ENCODE measurements at places on chromosomes 16 and 17.

DNA sequence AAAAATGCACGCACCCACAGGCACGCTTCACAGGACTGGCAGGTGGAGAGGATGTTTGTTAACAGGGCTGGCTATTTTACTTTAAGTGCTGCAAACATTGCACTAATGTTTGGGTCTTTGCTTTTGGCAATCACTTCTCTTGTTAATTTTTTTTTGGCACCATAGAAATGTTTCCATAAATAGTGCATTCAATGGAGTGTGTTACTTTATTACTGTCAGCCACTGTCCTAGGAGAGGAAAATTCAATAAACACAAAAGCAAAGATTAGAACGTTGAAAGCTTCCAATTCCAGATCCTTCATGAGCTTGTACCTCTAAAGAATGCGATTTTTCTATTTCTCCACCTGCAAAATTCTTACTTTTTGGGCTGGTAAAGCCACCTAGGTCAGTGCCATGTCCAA is 743.5 kb downstream of the WWOX start:
- DNase-seq, result no peak

GRCh38 chr17:57243171-57243622 is 13.1 kb upstream of the MSI2 start:
- peak; percentile 53 for DNase-seq

GRCh38 chr17:73166731-73167581 is 2.1 kb downstream of the SSTR2 start:
- no peak for DNase-seq

DNA sequence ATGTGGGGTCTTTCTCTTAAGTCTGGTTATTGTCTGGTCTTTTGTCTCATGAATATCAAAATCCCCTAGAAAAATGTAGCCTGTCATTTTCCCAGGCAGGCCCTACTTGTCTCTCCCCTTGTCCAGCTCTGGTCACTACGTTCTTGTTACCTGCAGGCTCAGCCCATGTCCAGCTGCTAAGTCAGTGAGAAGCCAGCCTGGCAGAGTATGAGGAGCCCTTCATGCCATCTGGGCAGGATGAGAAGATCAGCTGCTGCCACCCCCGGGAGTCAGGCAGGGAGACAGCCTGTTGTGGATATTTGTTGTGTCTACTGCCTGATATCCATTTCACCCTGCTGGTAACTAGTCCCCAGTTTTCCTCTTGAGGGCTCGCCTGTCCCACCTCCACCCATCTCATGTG is 88.9 kb downstream of the ASIC2 start:
- DNase-seq, result no peak

DNA sequence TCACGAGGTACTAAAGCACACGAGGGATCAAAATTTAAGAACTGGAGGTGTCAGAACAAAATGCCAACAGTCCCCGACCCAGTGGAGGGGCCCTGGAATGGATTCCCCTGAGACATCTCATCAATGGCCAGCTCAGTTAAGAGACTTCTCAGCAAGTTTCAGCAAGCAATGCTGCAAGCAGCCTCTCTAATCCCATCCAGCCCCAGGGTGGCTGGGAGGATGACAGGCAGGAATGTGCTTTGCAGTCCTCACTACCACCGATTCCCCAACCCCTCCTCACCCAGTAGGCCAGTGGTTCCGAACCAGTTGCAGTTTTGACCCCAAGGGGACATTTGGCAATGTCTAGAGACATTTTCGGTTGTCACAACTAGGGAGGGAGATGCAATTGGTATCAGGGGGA is 8.7 kb downstream of the GPRC5B start:
- no peak for DNase-seq

DNA sequence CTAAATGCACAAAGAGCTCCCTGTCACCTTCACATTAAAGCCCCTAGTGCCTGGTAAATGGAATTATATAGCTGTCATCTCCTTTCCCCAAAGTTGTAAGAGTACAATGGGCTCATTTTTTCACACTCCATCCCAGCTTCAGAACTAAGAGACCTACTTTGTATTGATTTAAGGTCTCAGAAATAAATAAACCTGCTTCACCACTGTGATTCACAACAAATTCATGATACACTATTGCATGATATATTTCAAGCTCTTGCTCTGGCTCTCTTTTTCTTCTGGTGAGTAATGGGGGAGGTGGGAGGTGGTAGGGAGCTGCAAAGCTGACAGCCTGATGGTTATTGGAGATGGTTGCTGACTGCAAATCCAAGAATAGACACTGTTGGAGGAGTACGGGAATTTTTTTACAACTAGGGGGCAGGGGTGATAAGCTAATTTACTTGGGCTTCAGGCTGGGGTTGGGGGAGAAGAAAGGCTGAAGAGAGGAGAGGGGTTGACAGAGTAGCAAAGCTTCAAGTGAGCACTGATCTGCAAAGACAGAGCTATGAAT is 189.9 kb downstream of the AATF start:
- no peak for DNase-seq

GRCh38 chr17:62627904-62628633 is 599 bp downstream of the MRC2 start:
- DNase-seq, result no peak

DNA sequence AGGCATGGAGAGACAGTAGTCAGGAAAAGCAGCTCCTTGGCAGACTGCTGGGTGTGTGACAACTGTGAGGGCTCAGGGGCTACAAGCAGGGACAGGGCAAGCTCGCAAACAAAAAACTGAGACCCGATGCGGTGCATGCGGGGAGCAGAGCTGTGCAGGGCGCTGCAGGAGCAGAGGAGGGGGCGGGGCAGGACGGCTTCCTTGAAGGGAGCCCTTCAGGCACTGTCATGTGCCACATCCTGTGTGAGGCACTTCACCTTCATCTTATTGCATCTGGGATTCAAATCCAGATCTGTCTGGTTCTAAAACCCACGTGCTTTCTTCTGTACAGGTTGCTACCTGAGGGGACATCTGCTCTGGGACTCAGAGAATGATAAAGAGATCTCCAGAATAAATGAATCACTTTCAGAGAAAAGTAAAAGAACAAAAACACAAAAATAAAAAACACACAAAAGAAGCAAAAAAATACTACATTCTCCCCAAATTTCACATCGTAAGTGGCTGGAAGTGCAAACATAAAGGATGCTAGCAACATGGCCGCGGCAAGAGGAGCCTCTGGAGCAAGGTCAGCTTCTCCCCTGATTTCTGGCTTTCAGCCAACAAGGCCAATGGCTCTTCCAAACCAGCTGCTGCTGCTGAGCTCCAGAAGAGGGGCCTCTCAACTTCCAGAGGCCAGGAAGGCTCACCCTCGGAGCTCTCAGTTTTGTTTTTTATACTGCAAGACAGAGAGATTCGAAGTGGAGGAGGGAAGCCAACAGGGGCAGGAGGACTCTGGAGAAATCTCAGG is 14.2 kb downstream of the LYRM9 start:
- no peak for DNase-seq

GRCh38 chr16:74199066-74199841 is 97.4 kb upstream of the PSMD7 start:
- DNase-seq, result no peak

DNA sequence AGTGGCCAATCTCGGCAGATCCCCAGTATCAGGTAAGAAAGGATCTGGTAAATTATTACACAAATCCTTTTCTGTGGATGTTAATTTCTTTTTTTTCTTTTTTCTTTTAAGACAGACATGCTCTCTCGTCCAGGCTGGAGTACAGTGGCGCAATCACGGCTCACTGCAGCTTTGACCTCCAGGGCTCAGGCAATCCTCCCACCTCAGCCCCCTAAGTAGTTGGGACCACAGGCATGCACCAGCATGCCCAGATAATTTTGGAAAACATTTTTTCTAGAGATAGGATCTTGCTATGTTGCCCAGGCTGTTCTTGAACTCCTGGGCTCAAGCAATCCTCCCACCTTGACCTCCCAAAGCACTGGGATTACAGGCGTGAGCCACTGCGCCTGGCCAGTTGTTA is 54.0 kb downstream of the GAS7 start:
- DNase-seq, result no peak

- DNase-seq, result no peak
These were observed 51.8 kb upstream of the MED9 start for GRCh38 chr17:17425005-17425404.

DNA sequence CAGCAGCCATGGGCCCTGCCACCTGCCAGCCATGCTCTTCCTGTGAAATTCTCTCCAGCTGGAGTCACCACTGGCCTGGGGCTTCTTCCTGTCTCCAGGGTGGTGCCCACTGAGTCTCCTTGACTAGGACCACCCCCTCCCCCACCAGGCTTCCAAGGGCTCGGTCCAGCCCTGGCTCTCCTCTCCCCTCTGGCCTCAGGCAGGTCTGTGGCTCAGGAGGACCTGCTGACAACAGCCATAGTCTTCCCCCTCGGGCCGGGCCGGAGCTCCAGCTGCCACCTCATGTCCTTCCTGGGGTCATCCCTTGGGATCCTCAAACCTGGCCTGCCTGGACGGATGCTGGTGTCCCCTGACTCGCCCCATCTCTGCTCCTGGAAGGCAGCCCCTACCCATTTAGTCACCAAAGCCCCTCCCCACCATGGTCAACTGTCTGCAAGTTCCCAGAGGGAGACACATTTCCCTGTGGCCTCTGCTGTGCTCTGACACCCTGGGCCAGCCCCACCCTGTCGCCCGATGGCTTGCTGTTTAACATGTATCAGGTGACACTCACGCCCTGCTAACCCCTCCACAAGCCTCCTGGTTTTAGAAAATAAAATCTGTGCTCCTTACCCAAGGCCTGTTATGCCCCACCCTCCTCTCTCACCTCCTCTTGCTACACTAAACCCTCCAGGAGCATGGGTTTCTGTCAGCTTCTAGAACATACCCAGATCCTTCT is 186.2 kb downstream of the RBFOX3 start:
- DNase-seq, result no peak

DNA sequence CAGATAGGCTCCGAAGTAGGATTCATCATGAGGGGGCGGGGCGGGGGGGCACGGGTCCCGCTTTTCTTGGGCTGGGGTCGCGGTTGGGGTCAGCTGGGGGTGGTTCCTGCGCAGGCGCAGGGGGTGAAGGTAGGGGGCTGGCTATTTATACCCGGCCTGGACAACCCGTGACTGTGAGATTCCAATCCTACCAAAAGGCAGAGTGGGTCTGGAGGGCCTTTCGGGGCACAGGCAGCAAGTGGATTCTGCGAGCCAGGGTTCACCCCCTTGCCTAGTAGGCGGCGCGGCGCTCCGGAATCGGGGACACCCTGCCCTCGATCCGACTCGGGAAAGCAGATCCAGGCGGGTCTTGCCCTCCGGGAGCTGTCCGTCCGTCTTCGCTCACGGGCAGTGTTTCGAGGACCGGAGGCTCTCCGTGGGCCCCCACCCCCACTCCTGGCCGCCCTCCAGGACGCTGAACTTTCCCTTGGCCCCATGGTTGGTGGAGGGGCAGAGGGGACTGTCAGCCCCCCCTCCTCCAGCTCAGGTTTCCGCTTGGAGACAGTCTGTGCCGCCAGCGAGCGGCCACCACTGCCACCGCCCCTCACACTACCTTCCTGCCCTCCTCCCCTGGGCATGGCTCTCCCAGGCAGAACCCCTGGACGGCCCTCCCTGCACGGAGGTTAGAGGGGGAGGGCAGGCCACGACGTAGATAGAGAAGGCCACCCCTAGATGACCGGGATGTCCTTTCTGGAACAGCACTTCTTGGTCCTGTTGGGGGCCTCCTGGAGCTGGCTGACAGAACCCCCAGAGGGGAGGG is 634 bp downstream of the SLC2A4 start:
- no peak for DNase-seq

DNA sequence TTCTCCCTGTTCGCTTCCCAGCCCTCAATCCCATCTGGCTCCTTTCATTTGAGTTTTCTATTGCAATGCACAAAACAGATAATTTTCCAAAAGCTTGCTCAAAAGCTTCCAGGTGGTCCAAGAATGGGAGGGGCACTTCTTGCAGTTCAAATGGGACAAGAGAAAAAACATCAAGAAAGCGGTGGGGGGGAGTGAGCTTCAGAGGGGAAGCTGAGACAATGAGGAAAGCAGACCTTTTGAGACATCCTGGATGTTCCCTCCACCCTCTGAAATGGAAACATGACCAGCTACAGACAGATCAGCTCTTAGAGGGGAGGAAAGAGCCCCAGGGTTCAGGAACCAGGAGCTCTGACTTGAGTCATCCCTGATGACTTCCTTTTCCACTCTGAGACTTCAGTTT is 368.2 kb downstream of the SLC39A11 start:
- no peak for DNase-seq

GRCh38 chr17:42116705-42117396 is 4.3 kb downstream of the KAT2A start:
- peak; percentile 75 for DNase-seq

GRCh38 chr17:77454242-77455095 is 313.7 kb downstream of the SEC14L1 start:
- no peak for DNase-seq

- no peak for DNase-seq
These were observed 56.0 kb upstream of the SMURF2 start for GRCh38 chr17:64718058-64718457.

GRCh38 chr16:49277386-49277742 is 4.3 kb downstream of the CBLN1 start:
- DNase-seq, result no peak

- no peak for DNase-seq
These were observed 10.3 kb downstream of the MLLT6 start for GRCh38 chr17:38715216-38715943.

DNA sequence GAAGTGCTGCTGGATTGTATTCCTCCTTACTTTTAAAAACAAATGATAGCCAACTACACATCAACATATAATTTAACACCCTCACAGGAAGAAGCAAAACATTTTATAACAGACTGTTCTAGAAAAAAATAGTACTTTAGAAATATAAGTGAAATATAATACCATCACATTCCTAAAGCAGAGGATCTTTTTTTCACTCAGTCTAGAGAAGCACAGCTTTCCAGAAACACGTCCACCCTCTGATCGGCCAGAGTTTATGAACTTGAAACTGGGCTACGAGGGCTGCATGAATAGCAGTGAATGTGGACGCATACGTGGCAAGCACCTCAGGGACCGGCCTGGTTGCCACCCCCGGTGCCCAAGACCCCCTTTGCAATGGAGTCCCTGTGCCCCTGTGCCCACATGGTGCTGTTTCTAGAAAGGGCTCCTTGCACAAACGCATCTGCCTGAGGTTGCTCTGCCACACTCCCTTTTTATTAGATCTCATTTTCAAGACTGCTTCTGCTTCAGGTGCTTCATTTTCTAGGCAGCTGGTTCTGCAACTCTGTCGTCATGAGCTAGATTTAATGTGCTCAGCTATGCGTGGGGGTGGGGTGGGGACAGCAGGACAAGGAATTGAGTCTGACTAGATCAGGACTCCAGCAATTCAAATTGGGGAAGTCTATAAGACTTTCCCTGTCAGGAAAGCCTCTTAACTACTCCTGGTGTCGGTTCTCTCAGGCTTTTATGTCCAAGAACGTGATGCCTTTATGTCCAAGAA is 29.1 kb upstream of the ERN1 start:
- no peak for DNase-seq

DNA sequence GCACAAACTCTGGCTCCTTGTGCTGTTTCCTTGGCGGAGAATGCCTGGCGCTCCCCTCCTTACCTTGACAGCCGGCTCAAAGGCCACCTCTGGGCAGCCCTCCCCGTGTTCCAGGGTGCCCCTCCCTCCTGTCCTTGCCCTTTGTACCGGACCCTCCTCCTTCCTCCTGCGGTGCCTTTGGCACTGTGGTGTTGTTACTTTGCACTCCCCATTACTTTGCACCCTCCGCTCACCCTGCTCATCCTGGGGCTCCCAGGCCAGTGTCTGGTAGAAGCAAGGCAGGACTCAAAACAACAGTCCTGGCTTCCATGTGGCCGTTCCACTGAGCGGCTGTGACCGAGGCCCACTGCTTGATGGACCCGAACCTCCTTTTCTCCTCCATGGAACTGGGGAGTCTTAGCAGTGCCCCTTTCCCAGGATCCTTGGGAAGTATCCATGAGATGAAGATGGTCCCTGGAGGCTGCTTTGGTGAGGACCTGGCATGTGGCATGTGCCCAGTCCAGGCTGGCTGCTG is 147.8 kb downstream of the CMIP start:
- DNase-seq, result no peak

- DNase-seq, result peak; percentile 24
These were observed 51.8 kb upstream of the JPH3 start for GRCh38 chr16:87550495-87550961.

Data from activated CD4-positive, CD25-positive, alpha-beta regulatory T cell treated with anti-CD3 and anti-CD28 coated beads, Interleukin-2, amount 50 U/mL, for 16 hours (primary cell).